ENCODE measurements at places on chromosomes 6 and 20.

DNA sequence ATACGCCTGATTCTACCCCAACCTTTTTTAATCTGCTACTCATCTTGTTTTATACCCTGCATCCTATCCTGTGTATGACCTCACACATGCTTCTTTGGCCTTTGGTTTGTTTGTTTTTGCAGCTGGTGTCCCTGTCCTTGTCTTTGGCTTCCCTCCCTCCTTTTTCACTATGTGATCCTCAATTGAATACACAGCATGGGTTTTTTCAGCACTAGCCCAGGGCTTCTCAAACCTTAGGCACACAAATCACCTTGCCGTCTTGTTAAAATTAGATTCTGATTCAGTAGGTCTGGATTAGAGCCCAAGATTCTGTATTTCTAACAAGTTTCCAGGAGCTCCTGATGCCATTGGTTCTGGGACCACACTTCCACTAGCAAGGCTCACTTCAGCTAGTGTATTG is 321.5 kb upstream of the MAN1A1 start:
- no peak for DNase-seq

- no peak for DNase-seq
Measured at GRCh38 chr6:131470534-131470933, 102.5 kb upstream of the ARG1 start.

GRCh38 chr6:148324297-148324985 is 18.2 kb upstream of the SASH1 start:
- DNase-seq: no peak

GRCh38 chr6:97819710-97820109 is 536.7 kb upstream of the MMS22L start:
- no peak for DNase-seq
